ENCODE measurements at places on chromosomes 12 and 14.

DNA sequence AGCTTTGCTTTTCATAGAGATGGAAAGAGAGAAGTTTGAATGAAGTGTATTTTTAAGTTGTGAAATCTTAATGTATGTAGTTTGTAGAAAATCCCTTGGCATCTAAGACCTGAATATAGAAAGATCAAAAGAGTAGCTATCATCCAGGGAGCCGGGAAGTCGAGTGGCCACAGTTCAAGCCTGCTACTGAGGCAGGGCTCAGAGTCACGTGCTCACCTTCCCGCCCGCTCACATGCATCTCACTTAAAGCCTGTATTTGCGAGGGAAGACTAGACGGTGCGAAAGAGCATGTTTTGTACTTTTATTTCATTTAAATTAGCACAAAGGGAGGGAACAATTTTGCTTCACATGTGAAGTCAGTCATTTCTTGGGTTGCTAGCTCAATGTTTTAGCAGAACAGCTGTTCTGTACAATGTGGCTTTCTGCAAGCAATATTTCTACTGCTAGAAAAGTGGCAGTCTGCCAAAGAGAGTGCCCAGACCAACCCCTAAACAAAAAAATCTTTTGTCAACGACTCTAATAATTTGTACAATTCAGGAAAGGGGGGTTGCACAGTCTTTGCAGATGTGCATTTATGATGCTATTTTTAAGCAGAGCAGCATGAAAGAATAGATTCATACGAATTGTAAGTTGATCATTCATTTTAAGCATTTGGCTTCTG, 290.7 kb downstream of the NPAS3 start:
- DNase-seq, result no peak

GRCh38 chr12:11638315-11638916, 11.1 kb upstream of the ETV6 start:
- no peak for DNase-seq

DNA sequence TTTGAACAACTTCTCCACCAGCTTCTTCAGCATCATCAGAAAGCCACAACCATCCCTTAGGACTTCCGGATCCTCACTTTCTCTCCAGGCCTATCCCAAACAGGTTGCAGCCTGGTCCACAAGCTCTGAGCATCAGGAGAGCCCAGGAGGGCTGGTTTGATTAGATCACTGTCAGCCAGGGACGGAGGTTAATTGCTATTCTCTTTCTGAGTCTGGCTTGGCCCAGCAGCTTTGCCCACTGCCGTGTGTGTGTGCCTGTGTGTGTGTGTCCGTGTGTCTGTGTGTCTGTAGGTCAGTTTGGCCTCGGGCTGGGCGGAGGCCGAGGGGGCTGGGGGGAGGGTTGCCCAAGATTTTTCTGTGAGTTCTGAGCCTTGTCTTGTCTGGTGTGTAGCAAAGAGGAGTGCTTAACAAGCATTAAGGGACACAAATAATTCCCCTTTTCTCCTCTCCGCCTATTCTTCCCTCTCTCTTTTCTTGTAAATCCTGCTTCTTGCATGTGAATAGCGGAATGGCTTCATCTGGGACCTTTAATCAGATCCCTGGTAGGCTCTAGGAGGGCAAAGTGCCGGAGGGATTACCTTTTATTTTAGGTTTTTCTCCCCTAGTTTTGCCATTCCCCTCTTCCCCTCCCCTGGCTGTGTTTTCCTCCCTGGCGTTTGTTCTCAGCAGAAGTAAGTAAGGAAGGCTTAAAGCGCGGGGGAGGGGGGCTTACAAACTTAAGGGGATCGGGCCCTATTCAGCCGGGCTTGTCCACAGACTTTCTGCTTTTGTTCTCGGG, 138.2 kb upstream of the LHX5 start:
- DNase-seq, result no peak

DNA sequence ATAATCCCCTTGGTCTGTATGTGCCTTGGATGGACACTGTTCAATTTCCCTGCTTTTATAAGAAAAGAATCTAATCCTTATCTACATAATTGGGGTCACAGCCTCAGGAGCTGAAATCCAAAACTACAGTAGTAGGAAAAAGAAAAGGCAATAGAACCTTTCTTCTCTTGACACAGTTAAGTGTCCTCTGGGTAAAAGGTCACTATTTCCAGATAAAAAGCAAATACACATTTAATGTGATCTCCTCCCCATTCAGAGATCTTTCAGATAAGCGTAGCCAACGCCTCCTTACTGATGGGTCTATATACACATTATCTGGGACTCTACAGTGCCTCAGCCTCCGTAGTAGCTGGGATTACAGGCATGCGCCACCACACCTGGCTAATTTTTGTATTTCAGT, 73.4 kb downstream of the CLIP1 start:
- DNase-seq, result no peak

DNA sequence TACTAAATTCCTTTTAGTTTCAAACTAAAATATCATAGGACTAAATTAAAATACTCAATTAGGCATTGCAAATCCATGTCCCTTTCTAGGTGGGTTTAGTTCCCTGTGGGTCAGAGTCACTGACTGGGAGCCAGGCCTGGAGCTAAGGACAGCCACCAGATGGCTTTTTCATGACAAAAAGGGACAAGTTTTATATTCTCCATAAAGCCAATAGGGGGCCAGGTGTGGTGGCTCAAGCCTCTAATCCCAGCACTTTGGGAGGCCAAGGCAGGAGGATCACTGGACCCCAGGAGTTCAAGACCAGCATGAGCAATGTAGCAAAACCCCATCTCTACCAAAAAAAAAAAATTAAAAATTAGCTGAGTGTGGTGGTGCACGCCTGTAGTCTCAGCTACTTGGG, 35.4 kb upstream of the EIF5 start:
- no peak for DNase-seq

- DNase-seq, result no peak
These were observed 863 bp downstream of the DENND5B start for GRCh38 chr12:31589904-31590641.

- no peak for DNase-seq
These were observed 1126.7 kb downstream of the AACS start for GRCh38 chr12:126191949-126192348.

DNA sequence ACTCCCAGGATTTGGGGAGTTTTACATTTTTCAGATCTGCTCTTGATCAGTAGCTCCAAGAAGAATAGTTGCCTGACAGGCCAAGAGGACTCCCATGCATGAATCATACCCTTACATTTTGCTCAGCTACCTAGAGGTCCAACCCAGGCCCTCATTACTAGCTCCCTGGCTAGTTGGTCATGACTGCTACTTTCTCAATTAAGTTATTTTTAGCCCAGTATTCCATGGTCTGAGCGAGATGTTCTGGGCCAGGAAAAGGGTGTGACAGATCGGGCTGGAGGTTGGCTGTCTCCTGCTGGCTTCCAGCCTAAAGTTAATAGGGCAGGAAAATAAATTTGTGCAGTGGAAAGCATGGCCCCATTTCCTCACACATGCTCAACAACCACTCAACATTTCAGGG, 379.2 kb downstream of the GRIN2B start:
- no peak for DNase-seq

GRCh38 chr12:9897535-9897934, 16.2 kb downstream of the KLRF2 start:
- no peak for DNase-seq

DNA sequence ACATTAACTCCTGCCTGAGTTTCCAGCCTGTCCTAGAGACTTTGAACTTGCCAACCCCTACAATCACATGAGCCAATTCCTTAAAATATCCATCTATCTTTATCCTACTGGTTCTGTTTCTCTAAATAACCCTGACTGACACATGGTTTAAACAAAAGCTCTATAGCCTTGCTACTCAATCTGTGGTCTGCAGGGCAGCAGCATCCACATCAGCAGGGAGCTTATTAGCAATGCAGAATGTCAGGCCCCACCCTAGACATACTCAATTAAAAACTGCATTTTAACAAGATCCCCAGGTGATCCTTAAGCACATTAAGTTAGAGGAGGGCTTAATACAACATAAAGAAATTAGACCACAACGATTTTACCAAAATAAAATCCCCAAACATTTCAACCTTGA, 108.3 kb upstream of the CPSF6 start:
- no peak for DNase-seq

GRCh38 chr14:99598774-99599173, 5.2 kb downstream of the CCDC85C start:
- DNase-seq, result no peak

GRCh38 chr12:49121047-49121696, 10.0 kb downstream of the TUBA1B start:
- no peak for DNase-seq

- DNase-seq, result no peak
These were observed 33.0 kb downstream of the BEGAIN start for GRCh38 chr14:100554082-100554677.

DNA sequence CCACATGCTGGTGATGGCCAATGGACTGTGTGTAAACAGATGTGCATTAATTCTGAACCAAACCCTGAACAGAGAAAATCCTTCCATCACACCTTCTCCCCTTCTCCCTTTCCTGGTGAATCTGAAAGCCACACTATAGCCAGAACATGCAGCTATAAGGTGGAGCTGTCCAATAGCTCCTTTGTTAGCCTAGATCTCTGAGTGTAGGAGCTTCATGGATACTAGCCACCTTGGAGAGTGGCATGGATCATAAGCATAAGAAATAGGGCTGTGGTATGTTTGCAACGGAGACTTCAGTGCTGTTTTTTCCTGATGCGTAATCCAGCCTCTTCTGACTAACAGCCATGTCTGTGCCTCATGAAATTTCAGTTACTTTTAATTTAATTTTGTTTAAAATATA, 364.5 kb downstream of the BTG1 start:
- no peak for DNase-seq

DNA sequence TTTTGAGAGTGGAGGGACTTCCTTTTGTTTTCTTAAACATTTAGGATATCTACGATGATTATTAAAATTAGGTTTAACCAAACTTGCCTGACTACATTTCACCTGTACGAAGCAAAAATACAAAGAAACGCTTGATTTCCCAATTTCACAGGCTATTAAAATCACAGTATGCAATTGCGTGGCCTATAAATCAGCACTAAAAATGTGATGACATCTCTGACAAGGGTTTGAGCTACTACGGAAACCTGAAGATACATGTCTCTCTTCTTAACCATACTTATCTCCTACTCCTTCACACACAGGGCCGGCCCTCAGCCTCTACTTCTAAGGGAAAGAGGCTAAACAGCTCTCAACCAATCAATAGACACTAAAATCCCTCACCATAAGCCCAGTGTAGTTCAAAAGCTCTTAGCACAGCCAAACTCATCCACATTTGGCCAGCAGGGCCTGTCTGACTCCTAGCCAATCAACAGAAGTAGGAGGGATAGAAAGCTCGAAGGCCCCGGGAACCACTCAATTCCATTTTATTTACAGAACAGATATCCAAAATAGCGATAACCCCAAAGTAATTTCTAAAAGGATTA, 137.3 kb downstream of the FOXN3 start:
- no peak for DNase-seq

- no peak for DNase-seq
These were observed 216.9 kb upstream of the PELI2 start for GRCh38 chr14:55901291-55901690.

DNA sequence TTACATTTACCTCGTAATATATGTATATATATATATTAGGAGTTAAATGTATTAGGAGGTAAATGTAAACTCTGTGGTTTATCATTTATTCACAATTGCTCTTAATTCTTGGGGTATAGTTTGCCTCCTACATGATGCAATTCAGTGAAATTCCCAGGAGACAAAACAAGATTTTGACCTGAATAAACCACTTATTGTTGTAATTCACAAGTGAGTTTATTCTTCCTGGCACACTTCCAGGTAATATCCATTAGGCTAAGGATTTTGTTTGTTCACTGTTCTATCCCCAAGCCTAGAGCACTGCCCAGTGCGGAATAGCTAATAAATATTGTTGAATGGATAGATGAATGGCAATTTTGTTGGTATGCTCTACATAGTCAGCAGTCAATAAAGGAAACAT, 3.0 kb downstream of the SMIM10L1 start:
- DNase-seq, result no peak

DNA sequence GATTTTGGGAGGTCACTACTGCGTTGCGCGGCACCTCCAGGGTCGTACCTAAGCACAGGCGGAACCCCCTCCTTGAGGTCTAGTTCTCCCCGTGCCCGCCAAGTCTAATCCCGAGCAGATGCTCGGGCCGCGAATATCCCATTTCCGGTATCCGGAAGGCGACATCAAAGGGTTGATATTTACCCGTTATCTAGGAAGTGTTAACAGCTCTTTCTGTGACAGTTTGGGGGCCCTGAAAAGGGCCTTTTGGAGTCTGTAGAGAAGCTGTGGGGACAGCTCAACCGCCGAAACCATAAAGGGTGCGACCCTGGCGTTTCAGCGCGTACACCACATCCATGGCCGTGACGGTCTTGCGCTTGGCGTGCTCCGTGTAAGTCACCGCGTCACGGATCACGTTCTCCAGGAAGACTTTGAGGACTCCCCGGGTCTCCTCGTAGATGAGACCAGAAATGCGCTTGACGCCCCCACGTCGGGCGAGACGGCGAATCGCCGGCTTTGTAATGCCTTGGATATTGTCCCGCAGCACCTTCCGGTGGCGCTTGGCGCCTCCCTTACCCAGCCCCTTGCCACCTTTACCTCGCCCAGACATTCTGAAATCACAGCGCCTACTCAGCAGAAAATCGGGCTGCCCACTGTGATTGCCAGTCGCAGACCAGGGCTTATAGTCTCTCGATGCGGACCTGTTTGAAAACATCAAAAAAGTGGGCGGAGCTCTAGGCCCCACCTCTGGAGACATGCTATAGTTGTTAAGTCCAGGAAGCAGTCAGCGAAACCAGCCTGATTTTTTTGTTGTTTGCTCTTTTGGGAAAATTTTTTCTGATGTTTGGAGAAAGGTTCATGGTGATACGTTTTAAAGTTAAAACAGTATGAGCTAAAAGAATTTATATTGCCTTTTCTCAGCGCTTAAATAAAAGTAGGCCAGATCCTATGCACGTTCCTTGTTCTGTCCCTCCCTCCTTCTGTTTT, 32.5 kb downstream of the WBP11 start:
- DNase-seq, result peak; percentile 94

DNA sequence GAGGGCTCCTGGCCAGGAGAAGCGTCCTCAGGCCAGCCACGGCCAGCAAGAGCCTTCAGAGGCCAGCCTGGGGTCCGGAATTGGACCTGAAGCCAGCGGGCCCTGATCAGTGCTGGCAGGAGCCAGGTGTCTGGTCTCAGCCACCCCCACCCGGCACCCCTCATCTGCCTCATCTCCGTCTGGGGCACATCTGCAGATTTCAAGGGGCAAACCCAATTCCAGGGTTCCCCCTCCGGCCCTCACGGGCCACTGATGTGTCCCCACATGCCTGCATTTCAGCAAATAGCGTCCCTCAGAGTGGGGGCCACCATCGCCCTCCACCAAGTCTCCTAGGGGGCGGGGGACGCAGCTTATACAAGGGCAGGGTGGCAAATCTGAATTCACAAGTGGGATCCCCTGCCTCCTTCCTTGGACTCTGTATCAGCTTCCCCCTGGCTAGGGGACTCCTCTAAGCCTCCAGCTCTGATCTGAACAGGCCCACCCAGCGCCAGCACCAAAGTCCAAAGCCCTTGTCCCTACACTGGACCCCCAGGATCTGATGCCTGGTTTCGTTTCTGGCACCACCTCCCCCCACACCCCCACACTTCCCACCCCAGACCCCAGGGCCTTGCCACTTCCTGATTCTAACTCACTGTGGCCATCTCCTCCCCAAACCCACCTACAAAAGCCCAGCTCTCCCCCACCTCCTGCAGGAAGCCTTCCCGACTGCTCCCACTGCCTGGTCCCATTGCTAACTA, 10.1 kb downstream of the TMEM179 start:
- no peak for DNase-seq
